ENCODE measurements at places on chromosomes 7 and 10.

DNA sequence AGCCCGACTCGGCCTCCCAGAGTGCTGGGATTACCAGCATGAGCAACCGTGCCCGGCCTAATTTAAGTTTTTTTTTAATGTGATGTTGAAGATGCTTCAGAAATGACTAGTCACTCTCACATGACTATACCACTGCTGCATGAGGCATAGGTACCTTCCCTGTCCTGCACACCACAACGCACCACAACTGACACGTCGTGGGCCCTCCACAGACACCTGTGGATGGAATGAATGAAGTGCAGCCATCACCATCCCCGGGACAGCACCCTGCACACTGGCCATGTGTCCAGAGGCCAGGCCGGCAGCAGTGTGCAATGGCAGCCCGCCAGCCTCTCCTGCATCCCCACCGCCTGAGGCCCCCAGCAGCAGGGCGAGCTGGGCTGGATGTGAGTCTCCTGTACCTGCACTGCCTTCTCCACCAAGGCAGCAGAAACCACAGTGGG lies 55.1 kb downstream of the VOPP1 start:
- no peak for DNase-seq

DNA sequence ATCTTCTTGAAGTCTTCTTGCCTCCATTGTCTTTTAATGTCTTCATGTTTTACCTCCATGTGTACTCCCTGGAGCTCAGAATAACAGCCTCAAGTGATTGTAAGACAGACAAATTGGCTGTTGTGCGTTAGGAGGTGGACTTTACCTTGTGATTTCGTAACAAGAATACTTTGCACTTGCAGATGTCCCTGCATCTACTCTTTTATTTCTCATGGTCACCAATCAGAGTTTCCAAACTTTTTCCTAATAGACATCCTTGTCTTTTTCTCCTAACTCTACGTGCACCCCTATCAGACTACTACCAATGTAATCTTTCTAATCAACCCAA lies 172.3 kb downstream of the NRP1 start:
- no peak for DNase-seq

GRCh38 chr7:47502240-47502877 lies 79.6 kb downstream of the TNS3 start:
- DNase-seq: no peak

DNA sequence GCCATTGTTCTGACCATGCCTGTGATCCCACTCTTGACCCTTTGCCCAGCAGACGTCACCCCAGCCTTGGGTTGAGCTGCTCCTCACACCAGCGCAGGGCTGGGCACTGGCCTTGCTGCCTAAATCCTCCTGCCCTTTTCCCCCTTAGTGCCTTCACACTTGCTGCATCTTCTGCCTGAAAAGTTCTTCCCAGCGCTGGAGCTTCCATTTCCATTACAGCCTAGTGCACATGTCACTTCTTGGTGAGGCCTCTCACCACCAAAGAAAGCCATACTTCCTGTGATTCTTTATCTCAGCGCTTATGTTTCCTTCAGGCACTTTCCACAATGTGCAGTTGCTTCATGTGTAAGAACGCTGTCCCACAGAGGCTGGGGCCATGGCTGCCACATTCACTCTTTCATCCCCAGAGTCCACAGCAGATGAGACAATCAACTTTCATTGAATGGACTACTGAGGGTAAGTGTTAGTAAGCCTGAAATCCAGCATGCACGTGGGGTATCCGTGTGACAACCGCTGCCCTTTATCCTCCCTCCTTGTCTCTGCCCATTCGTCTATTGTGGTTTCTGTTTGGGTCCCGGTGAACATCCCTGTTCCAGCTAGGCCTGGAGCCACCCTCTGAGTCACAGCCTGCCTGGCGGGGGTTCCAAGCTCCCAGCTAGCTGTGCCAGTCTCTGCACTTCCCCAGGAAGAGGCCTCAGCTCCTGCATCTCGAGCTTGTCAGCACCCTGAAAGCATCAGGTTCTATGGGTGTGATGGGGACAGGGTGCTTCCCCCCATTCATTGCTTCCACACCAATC lies 37.3 kb downstream of the ADRA2A start:
- peak; percentile 39 for DNase-seq

GRCh38 chr7:112023786-112024185 lies 182.4 kb downstream of the DOCK4 start:
- no peak for DNase-seq

GRCh38 chr10:127948791-127949190 lies 41.9 kb downstream of the PTPRE start:
- no peak for DNase-seq

- DNase-seq: no peak
Measured at GRCh38 chr10:123139521-123140163, 3.9 kb downstream of the HMX3 start.

DNA sequence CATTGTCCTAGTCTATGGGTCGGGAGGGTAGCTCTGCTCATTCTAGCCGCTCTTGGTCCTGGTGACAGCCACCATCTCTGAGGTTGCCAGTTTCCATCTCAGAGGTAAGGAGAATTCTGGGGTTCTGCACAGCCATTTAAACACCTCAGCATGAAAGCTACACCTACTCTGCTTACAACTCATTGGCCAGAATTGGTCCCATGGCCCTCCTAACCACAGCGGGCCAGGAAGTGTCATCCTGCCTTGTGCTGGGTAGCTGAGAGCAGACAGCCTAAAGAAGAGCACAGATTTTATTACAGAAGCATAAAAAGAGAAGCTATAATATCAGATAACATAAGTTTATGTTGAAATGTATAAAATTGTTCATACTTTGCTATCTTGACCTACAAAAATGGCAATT lies 152.7 kb downstream of the HECW1 start:
- no peak for DNase-seq

DNA sequence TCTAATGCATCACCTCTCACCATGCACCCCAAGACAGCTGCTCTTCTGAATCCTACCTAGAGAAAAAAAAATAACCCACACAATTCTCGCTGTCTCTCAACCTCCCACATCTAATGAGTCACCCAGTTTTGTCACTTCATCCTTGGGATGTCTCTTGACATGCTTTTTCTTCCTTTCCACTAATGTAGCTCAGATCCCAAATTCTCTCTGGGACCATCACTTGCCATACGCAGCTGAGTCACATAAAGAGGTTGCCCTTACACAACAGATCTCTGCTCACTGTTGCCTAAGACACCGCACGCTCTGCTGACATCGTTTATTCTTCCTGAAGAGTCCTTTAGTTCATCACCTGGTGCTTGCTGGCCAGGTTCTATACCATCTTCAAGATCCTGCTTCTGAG lies 606.0 kb upstream of the GALNT17 start:
- no peak for DNase-seq

- DNase-seq: no peak
Measured at GRCh38 chr10:109591601-109592000, 331.7 kb downstream of the XPNPEP1 start.

GRCh38 chr10:110336111-110336721 lies 31.5 kb upstream of the SMNDC1 start:
- DNase-seq: peak; percentile 92

GRCh38 chr10:104741127-104741526 lies 100.0 kb downstream of the SORCS3 start:
- DNase-seq: no peak

DNA sequence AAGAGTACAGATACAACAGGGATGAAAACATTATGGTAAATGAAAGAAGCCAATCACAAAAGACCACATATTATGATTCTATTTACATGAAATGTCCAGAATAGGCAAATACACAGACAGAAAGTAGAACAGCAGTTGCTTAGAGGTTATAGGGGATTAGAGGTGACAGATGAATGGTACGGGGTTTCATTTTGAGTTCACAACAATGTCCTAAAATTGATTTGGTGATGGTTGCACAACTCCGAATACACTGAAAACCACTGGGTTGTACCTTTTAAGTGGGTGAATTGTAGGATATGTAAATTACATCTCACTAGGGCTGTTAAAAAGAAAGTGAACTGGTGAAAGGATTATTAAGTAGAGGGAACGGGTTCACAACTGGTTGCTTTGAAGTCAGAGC lies 76.3 kb upstream of the MRLN start:
- no peak for DNase-seq

DNA sequence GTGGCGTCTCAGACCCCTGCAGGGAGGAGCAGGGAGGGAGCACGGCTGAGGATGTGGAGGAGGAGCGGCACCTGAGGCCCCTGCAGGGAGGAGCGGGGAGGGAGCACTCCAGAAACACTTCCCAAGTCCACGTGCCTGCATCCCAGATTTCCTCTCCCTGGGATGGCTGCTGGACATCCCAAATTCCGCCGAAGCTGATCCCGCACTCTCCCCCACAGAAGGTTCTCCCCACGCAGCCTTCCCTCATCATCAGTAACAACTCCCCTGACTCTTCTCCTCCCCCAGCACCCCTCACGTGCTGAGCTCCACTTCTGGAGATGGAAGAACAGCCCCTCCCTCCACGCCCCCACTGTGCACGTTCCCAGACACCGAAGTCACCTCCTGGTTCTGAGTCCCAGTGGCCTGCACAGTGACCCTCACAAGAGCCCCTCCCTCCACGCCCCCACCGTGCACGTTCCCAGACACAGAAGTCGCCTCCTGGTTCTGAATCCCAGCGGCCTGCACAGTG lies 17.8 kb upstream of the FOXL3 start:
- DNase-seq: no peak

GRCh38 chr10:17062009-17062408 lies 67.6 kb downstream of the CUBN start:
- peak; percentile 85 for DNase-seq

DNA sequence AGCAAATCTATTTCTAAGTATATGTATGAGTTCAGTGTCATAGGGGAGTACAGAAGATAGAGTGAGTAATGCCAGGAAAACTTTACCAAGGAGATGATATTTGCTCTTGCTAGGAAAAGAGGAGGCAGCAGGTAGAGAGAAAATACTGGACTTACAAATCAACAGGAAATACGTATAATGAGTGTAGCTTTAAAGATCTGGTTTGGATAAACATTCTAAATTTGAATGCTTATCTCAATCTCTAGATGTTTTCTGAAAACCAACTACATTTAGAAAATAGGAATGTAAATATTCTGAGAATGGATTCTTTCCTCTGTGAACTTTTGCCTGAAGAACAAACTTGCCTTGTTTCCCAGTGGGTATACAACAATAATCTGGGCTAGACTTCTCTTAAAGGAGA lies 46.9 kb upstream of the GNAI1 start:
- no peak for DNase-seq

GRCh38 chr10:43734716-43735115 lies 86.0 kb upstream of the ZNF32 start:
- DNase-seq: no peak

DNA sequence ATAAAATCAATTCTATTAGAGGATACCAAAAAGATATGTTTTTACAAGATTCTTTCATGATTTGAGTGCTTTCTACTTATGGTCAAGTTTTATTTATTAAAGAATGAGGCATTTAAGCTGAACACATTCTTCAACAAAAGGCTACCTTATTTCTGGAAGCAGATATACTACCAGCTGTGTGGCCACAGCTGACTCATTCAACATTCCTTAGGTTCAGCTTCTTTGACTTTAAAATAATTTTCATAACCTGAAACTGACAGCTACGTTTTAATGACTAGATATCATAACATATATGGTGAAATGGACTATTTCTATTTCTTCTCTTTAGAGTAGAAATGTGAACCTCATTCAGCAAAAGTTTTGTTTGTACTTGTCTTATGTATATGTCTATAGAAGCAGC lies 414.2 kb upstream of the SEMA3C start:
- DNase-seq: peak; percentile 61

DNA sequence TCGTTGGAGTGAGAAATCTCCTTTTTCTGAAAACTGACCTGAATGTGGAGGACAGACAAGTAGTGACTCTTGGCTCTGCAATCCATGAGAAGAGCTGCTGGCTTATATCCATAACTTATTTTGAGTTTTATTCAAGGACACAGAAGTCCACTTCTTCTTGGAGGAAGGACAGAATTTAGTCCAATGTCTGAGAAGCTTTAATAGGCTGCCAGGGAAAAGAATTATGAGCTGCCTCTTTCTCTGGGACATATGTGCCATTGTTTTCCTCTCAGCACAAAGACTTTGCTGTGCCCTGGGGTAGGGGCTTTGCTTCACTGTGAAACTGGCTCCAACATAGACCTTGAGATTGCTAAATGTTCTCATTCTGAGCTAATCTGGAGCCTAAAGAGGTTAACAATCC lies 20.5 kb upstream of the AOC1 start:
- DNase-seq: no peak

DNA sequence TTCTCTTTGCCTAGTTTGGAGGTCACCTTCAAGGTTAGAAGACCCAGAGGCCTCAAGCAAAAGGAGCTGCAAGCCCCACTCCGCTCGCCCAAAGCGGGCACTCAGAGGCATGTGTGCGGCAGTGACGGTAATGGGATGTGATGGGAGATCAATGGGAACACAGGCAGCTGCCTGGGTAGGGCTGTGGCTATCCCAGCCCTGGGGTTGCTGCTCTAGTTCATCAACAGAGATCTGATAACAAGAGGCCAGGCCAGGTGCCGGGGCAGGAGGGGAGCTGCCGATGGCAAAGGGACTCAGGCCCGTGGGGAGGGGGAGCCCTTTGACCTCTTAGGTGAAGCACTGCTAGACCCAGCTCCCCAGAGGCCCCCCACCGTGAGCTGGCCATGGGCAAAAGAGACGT lies 52.0 kb upstream of the GNA12 start:
- DNase-seq: no peak

- DNase-seq: no peak
Measured at GRCh38 chr7:136275794-136276193, 298.6 kb upstream of the MTPN start.

DNA sequence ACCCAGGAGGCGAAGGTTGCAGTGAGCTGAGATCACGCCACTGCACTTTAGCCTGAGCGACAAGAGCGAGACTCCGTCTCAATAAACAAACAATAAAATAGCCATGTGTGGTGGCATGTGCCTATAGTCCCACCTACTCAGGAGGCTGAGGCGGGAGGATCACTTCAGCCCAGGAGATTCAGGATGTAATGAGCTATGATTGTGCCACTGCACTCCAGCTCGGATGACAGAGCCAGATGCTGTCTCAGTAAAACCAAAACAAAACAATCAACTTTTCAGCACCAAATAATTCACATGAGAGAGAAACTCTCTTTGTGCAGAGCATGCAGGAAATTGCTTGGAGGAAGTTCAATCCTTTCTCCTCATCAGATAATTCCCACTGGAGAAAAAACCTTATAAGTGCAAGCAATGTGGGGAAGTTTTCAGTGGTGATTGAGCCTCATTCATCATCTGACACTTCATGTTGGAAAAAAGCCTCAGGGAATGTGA lies 13.4 kb upstream of the FIS1 start:
- DNase-seq: no peak
